Stimulated activated CD4-positive, alpha-beta T cell treated with anti-CD3 and anti-CD28 coated beads, Interleukin-12 subunit alpha, Interleukin-12 subunit beta, amount 100 ng/mL, for 48 hours (primary cell): ENCODE measurements at places on chromosomes 5 and 9.

- DNase-seq: no peak
These were observed 719.4 kb downstream of the MAT2B start for GRCh38 chr5:164224772-164225171.

- no peak for DNase-seq
These were observed 16.8 kb downstream of the TRAF2 start for GRCh38 chr9:136903041-136903554.

DNA sequence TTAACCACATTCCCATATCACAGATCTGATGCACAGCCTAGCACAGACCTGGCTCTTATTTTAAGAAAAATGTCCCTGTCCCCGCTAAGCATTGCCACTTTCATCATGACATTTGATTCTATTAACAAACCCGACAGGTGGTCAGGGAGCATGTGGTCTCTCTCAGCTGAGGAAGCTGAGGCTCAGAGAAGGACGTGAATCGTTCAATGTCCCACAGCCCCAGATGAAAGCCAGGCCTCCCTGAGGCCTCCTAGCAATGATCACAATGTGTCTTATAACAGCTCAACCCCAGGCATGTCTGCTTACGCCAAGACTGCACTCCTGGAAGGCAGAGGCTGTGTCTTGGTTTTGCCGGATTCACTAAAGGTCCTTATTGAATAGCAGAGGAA lies 10.4 kb upstream of the CRB2 start:
- no peak for DNase-seq

DNA sequence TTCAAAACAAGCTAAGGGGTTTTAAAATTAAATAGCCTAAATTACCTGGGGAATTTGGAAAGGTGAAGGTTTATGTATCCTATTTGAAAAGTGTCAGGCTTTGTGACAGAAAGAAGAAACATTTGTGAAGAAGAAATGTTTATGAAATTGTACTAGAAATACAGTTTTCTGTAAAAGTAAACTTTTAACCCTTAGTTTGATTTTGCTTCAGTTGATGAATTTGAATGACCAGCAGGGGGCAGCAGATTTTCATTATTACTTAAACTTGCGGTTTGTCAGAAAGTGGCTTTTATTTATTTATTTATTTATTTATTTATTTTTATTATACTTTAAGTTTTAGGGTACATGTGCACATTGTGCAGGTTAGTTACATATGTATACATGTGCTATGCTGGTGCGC lies 58.1 kb downstream of the NNT start:
- no peak for DNase-seq

GRCh38 chr5:32230356-32231099 lies 56.4 kb upstream of the GOLPH3 start:
- no peak for DNase-seq

DNA sequence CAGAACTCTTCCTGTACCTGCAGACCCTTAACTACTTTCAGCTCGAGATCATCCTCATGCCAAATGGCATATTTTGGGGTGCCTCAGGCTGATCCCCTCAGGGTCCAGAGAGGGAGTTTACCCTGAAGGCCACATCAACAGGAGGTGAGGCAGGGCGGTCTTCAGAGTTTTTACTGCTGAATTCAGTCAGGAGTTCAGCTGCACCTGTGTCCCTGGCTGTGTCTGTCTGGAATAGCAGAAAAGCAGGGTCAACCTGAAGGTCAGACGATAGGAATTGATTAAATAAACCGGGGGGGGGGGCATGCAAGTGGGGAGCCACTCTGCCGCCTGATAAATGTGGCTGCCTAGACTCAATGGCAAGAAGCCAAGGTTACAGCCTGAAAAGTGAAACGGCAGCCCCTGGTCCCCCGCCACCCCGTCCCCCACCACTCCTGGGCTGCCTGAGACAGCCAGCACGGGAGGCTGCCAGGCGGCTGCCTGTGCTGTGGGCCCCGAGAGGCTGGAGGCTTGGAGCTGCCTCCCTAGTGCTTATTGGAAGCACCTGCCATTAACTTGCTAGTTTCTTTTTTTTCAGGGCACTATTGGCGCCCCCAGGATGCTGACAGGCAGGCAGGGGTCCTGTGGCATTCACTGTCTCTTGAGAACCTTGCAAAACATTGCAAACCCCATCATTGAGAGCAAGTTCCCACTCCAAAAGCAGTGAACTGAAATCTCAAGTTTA lies 182.7 kb upstream of the PPP1R26 start:
- DNase-seq: no peak

GRCh38 chr9:111000202-111000601 lies 38.1 kb downstream of the LPAR1 start:
- no peak for DNase-seq

GRCh38 chr5:107564931-107565372 lies 105.8 kb downstream of the EFNA5 start:
- no peak for DNase-seq

DNA sequence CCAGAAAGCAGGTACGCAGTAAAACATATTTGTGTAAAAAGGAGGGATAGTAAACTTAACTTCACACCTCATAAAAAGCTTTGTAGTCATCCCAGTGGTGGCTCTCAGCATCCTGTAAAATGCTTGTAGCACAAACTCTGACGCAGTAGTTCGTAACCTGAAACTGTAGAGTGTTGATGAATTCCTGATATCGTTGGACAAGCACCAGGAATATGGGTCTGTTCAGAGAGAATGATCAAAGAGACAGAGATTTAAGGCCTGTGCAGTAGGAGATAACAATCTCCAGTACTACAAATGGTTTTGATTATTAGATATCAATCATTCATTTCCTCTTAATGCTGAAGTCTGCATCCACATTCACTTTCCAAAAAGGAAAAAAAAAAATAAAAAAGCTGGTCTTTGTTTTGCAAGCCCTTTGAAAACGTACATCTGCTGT lies 148.5 kb downstream of the KIAA0825 start:
- DNase-seq: no peak

- DNase-seq: no peak
These were observed 16.9 kb upstream of the SNCAIP start for GRCh38 chr5:122295138-122295537.

GRCh38 chr5:67372887-67373286 lies 176.3 kb upstream of the CD180 start:
- DNase-seq: no peak

- DNase-seq: no peak
These were observed 35.6 kb downstream of the MEF2C start for GRCh38 chr5:88847420-88847819.

DNA sequence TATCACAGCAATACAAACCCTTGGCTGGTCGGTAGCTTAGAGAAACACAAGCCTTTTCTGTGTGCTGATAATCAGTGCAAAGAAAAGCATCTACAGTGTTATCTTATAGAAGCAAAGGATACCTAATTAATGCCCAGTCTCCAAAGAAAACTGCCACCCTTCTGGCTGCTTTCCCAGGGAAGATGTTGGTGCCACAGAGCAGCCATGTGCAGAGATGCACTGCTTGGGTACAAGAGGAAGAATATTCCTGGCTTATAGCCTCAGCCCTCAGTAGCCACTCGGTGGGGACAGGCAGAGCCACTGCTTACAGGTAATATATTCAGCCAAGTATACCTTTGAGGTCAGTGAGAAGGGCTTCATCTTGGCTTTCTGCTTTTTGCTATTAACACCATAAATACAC lies 185.3 kb downstream of the PCSK1 start:
- no peak for DNase-seq

DNA sequence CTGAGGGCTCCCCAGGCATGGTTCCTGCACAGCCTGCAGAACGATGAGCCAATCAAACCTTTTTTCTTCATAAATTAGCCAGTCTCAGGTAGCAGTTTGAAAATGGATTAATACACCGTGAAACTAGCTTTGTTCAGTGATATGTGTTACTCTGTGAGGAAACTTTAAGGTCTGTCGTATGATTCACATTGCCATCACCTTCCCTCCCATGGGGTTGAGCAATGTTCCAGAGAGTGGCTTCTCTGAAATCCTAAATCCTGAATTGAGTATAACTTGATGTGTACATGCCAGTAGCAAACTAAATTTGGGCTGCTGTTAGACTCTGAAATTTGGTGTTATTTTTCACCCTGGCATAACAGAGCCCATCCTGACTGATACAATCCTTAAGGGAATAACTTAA lies 866.4 kb upstream of the C9orf72 start:
- DNase-seq: no peak
